ENCODE measurements at places on chromosomes 4 and X. TPM values are rescaled to one million over a fixed set of nuclear protein-coding genes. Genes with fewer than 3 reads are reported as not detected.

The ASB5 gene
- total RNA-seq: not detected

The FAM9B gene
- not detected for total RNA-seq

GRCh38 chrX:26889574-26889973 is 573.6 kb downstream of the PPP4R3C start:
- no peak for DNase-seq

DNA sequence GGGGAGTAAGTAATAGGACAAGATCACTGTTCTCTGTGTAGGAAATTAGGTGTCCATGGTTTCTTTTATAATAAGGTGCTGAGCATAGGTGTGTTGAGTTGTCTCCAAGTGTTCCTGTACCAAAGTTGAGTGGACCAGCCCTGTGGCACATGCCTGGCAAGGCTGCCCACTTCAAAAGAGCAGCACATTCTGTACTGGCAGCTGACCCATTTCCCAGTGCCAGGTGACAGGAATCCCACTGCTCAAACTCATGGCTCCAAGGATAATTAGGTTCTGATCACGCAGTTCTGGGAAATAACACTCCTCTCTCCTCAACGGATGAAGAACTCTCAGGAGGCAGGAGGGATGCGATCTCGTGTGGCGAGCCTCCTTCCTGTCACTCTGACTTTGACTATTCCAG is 12.8 kb upstream of the LGI2 start:
- no peak for DNase-seq

GRCh38 chrX:43140582-43140981 is 362.6 kb upstream of the PPP1R2C start:
- no peak for DNase-seq

The USP53 gene
- 12.6 TPM for total RNA-seq
